ENCODE measurements at places on chromosomes 2 and 18. TPM values are rescaled to one million over a fixed set of nuclear protein-coding genes. Genes with fewer than 3 reads are reported as not detected.

DNA sequence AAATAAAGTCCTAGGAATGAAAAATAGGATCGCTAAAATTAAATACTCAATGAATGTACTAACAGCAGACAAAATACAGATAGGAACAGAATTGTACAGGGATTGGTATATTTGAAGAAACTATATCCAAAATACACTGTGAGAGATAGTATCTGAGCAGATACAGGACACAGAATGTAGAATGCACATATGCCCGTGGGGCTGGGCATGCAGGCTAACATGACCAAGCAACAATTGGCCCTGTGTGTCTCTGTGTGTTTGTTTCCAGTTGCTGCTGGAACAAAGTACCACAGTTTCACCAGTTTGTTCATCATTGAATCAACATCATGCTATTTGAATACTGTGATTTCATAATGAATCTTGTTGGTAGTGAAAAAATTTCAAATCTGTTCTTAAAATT is 127.6 kb downstream of the PMAIP1 start:
- no peak for DNase-seq

DNA sequence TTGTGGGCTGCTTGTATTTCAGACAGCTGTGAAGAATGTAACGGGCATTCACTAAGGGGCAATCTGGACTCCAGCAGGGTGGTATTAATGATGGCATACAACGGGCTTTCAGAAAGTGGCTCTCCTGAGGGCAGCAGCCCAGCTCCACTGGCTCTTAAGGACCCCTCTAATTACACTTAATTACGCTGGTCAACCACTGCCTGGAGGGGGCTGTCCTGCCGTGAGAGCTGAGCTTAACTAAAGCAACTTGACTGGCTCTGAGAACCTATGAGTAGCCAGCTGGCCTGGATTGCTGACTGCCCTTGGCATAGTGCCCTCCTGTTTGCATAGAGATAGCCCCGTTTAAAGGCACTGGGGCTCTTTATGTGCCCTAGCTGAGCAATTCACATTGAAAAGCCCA is 3.8 kb downstream of the LIPG start:
- DNase-seq: peak; percentile 79

DNA sequence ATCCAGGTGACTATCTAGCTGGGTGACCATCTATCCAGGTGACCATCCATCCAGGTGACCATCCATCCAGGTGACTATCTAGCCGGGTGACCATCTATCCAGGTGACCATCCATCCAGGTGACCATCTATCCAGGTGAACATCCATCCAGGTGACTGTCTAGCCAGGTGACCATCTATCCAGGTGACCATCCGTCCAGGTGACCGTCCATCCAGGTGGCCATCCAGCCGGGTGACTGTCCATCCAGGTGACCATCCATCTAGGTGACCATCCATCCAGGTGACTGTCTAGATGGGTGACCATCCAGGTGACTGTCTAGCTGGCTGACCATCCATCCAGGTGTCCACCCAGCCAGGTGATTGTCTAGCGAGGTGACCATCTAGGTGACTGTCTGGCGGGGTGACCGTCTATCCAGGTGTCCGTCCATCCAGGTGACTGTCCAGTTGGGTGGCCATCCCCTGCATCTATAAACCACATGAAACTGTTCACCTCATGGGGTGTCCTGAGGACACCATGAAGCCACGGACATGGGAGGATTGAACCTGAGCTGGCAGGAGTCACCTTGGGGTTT is 305.3 kb downstream of the NDUFA10 start:
- DNase-seq: no peak

GRCh38 chr2:24909555-24910177 is 10.4 kb downstream of the ADCY3 start:
- DNase-seq: peak; percentile 39

GRCh38 chr2:200494048-200494447 is 15.8 kb downstream of the KCTD18 start:
- no peak for DNase-seq

Gene TRIM43
- not detected for total RNA-seq

Gene RGPD3
- 0.45 TPM for total RNA-seq

Gene DSG4
- total RNA-seq: not detected

All from fibroblast of the aortic adventitia (primary cell).